Fibroblast of skin of back (primary cell): ENCODE measurements at places on chromosomes 3 and 15.

GRCh38 chr3:31356941-31357340 is 175.8 kb upstream of the STT3B start:
- DNase-seq, result no peak

DNA sequence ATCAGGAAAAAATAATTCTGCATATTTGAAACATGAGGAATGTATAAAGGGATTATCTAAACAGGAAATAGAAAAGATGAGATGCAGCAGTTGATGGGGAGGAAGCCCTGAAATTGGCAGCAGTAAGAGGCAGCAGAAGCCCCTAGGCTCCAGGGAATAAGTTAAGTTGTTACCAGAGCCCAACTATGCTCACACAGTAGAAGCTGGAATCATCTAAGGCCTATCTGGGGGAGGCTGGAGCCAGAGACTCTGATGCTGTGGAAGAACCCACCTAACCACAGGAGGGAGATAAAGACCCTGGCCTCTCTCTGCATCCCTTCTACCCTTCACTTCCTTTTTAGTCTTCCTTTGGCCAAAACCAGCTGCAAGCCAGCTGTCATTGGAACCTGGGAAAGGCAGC is 519.7 kb downstream of the DIPK2A start:
- DNase-seq, result peak; percentile 47

DNA sequence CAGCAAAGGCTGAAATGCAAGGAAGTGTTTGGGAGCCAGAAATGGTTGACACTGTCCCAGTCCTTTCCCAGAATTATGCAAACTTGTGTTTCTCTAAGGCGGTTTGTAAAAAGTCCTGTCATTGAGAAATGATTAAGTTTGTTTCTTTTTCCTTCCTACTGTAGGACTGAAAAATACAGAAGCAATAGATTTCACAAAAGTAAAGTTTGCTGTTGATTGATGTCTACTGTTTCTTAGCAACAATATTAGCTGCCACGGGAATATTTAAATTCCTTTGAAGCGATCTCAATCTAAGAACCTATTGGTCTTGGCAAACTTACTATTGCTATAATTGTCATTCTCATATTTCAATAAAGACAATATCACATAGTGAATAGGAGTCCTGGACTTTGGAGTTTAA is 100.7 kb upstream of the IL12A start:
- DNase-seq, result peak; percentile 53

GRCh38 chr3:2476996-2477395 is 378.3 kb downstream of the CNTN4 start:
- no peak for DNase-seq

- no peak for DNase-seq
Observed at GRCh38 chr15:45670091-45670490, 35.3 kb downstream of the SQOR start.

DNA sequence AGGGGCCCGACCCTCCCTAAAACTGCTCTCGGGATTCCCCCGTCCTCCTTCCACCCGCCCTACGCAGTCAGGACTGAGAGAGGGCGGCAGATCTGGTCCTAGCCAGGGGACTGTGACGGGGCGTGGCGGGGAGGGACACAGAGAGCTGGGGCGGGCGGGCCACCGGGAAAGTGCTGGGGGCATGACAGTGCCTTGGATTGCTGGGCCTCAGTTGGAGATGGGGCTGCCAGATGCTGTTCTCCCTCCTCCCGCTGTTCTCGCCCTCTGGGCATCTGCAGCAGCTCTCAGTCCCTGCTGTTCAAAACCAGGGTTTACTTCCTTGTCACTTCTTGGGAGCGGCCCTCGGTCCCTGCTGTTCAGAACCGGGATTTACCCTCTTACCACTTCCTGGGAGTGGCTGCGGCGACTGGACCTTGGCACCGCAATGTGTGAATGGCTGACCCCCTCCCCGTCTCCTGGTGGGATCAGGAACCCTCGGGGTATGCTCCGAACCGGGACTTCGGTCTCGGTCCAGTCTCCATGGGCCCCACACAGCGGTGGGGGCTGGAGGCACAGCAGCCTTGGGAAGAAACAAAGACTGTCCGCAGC is 1.8 kb upstream of the RPP25 start:
- DNase-seq, result peak; percentile 59

DNA sequence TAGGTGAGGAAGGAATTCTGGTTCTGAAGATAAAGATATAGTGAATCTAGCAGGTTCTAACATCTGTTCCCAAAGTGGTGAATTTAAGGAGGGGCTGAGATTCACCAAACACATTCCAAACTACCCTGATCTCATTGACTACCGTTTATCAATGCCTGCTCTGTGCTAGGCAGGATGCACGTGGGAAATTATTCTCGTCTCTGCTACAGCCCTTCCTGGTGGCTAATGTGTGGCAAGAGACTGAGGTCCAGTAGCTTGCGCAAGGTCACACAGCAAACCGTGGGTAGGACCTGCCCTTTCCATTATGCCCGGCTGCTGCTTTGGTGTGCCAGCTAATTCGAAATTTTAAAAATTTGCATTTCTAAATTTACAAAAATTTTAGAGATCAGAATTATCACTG is 209.5 kb upstream of the TRIM42 start:
- no peak for DNase-seq

DNA sequence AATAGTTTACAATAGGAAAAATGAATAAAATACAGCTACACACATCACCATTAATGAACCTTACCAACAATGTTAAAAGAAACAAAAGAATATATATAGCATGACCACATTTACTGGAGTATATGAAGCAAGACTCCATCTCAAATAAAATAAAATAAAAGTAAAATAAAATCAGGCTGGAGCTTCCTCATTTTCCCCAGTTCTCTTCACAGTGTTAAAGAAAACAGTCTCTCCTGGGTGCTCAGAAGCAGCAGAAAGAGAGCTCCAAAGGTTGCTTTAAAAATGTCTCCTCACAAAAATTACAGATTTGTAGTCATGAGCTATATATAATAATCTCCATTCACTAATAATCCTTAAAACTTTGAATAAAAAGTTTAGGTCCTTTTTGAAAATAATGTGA is 48.8 kb downstream of the PIK3CB start:
- DNase-seq, result no peak

DNA sequence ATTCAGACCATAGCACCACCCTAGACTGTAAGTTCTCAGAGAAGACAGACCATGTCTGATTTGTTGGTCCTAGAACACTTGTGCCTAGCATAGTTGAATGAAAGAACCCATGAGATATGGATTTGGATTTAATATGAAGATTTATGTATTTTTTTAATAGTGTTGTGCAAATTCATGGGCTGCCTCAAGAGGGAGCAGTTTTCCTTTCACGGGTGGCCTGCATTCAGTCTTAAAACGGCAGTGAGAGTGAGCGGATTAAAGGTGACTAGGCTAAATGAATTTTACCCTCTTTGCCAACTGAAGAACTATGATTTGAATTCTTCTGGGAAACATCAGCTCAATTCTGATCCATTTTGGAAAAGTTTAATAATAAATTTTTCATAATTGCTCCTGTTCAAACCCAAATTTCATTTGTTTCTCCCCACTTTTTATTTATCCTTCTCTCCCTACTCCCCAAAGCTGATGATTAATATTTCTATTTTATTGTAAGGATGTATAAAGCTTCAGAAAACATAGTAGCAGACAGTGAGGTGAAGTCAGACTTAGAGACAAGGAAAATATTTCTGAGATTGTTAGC is 67.3 kb downstream of the MORC1 start:
- DNase-seq, result peak; percentile 9

GRCh38 chr15:66832664-66833063 is 130.6 kb downstream of the SMAD6 start:
- DNase-seq, result peak; percentile 45

GRCh38 chr3:9250236-9250635 is 790 bp upstream of the SRGAP3 start:
- DNase-seq, result no peak

- DNase-seq, result no peak
Observed at GRCh38 chr15:64843991-64844390, 2.3 kb downstream of the PLEKHO2 start.

DNA sequence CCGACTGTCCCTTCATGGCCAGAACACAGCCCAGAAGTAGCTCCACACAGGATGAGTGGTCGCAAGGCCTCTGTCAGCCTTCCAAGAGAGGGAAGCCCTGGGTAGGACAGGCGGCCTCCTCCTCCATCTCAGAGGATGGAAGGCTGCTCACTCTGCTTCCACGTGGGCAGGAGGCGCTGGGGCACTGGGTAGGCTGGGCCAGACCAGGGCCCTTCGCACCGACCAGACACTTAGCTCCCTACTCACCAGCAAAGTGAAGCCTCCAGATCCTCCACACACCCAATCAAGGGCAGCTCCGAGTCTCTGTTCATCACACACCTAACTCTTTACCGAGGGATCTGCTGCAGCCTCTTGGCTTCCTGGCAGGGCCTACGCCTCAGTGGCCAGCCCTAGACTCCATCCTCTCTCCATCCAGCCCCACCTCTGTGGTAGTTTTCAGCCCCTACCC is 24.3 kb upstream of the PLXNA1 start:
- no peak for DNase-seq

- DNase-seq, result peak; percentile 64
Observed at GRCh38 chr3:45131201-45131600, 15.0 kb downstream of the CDCP1 start.
